Progenitor cell of endocrine pancreas (in vitro differentiated cells): ENCODE measurements at places on chromosomes 3 and 15.

DNA sequence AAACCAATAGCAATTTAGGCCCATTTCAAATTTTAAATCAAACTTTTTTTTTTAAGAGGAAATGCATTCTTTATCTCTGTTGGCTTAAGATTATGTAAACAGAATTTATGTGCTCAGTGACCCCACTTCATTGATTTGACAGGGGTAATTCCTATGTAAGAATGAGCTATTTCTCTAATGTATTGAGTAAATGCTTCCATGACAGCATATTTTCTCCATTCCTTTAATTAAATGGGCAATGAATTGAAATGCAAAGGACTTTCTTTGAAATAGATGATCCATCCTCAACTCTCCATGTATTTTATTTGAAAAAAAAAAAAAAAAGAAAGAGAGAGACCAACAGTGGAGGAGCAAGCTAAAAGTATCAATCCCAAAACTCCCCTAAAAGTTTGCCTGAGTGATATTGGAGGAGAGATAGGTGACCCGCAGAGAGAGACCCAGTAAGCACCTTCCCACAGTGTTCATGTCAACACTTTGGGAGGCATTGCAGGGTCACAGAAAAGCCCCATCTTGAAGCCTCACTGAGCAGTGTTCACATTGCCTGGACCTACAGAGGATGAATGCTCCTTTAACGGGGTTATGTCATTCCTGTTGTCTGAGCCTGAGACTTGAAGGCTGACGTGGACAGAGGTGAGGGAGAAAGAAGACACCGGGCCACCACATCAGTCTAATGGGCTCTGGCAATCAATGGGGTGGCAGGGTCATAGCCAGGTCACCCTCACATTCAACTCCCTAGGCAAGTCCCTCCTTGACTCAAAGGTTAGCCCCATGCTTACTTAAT is 176.0 kb downstream of the SHOX2 start:
- no peak for DNase-seq

DNA sequence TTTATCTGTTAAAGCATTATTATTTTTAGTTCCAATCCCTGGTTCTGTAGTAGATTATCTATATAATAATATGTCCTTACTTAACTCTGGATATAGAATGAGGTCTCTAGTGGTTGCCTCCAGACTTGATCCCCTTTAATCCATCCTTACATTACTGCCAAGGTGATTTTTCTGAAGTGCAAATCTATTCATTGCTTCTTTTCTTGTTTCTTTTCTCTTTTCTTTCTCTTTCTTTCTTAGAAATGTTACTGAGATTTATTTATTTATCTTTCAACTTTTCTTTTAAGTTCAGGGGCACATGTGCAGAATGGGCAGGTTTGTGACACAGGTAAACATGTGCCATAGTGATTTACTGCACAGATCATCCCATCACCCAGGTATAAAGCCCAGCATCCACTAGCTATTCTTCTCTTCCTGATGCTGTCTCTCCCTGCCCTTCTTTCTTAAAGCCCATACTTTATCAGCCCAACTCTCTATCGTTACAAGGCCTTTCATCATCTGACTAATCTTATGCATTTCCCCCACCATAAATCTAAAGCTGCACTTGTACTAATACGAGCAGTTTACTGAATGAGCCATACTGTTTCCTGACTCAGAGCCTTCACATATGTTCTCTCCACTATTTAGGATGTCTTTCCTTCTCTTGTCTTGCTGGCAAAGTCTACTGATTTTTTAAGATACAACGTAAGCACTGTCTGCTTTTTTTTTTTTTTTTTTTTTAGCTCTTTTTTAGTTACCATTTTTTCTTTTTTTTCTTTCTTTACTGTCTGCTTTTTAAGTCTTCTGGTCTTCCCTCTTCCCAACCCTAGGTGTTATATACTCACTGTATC is 4.6 kb downstream of the GLCE start:
- no peak for DNase-seq

- DNase-seq: no peak
Measured at GRCh38 chr15:52658955-52659354, 20.2 kb downstream of the ATOSA start.

GRCh38 chr3:50466177-50466576 is 37.3 kb downstream of the CACNA2D2 start:
- DNase-seq: no peak

DNA sequence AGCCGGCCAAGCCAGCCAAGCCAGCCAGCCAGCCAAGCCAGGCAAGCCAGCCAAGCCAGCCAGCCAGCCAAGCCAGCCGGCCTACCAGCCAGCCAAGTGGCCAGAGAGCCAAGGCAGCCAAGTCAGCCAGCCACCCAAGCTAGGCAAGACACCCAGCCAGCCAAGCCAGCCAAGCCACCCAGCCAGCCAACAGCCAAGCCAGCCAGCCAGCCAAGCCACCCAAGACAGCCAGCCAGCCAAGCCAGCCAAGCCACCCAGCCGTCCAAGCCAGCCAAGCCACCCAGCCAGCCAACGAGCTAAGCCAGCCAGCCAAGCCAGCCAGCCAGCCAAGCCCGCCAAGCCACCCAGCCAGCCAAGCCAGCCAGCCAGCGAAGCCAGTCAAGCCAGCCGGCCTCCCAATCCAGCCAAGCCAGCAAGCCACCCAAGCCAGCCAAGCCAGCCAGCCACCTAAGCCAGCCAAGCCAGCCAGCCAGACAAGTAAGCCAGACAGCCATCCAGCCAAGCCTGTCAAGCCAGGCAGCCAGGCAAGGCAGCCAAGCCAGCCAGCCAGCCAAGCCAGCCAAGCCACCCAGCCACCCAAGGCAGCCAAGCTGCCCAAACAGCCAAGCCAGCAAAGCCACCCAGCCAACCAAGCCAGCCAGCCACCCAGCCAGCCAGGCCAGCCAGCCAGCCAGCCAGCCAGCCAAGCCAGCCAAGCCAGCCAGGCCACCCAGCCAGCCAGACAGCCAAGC is 200.5 kb downstream of the GOLGA6L6 start:
- DNase-seq: peak; percentile 87

DNA sequence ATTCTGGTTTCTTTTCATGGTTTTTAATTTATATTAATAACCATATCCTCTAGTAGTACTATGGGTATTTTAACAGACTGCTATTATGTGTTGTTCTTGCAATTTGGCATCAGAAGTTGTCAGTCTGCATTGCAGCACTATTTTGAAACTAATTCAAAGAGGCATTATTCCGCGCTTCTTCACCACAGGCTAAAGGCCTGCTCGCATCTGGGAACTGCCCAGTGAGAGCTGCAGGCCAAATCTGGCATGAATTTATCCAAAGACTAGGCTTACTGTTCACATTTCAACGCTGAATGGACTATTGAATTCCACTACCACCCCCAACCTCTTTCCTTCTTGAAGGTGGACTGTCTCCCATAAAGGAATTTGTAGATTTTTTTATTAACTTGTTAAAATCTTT is 310.4 kb upstream of the NR2F2 start:
- DNase-seq: no peak

- peak; percentile 9 for DNase-seq
Measured at GRCh38 chr3:48088056-48088748, 72.0 kb upstream of the MAP4 start.

DNA sequence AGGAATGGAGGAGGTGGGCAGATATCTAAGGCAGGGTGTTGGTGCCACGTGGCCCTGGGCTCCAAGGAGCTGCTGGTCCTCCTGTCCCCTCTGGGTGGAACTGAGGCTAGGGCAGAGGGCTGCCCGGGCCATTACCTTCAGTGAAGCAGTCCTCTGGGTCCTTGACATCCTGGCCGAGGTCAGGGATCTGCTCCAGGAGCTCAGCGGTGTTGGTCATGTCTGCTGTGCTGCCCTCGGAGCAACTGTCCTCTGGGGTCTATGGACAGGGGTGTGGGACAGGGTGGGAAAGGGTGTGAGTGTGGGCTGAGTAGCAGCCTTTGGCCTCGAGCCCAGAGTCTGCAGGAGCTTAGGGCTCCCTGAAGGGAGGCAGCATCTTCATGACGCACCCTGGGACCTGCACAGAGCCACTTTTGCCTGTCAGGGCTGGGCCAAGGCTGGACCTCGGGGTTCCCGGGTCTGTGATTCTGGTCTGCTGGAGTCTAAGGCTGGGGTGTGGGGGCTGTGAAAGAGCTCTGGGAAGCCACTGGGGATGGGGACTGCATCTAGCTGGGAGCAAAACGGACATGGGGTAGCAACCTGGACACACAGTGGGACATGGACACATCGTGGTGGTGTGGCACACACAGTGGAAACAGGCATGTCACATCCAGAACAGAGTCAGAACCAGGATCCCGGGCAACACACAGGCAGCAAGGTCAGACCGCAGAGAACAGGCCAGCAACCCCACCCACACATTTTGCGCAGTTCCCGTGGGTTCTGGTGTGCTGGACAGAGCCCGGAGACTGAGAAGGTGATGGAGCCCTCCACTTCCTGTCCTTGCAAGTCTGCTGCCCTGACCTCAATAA is 72.7 kb downstream of the SCN5A start:
- DNase-seq: peak; percentile 2

DNA sequence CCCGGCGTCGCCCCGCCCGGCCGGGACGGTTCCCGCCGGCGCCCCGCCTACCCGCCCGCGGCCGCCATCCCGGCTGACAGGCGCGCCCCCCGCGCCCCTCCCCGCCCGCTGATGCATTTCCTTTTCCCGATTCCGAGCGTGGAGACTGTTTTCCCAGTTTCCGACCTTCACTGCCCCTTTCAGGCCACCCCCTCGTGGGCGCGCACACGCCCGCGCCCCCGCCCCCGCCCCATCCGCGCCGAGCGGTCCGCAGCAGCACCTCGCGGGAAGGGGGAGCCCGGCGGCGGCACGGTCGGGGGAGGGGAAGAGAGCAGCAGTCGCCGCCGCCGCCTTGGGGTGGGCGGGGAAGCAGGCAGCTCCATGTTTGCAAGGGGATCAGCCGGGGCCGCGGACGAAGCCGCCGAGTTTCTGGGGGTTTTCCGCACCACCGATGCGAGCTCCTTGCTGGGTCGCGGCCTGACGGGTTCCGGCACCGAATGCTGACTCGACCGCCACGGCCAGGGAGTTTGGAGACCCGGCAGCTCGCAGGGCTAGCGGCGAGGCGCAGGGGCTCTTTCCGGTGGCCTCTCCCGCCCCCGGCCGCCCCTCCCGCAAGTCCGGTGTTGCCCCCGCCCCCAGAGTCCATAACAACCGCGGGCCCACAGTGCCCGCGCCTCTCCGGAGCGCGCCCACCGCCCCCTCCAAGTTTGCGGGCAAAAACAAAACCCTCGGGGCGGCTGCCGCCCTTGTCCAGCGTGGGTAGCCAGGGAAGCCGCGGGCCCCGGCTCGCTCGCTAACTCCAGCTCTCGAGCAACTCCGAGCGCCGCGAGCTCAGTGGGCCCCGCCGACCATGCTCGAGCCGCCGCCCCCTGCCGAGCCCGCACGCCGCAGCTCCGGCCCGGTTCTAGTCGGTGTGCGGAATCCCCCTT is 3.2 kb upstream of the SIN3A start:
- peak; percentile 57 for DNase-seq

- no peak for DNase-seq
Measured at GRCh38 chr3:87793337-87793877, 265.4 kb downstream of the CGGBP1 start.

GRCh38 chr3:141373232-141373631 is 4.9 kb downstream of the ZBTB38 start:
- DNase-seq: no peak

DNA sequence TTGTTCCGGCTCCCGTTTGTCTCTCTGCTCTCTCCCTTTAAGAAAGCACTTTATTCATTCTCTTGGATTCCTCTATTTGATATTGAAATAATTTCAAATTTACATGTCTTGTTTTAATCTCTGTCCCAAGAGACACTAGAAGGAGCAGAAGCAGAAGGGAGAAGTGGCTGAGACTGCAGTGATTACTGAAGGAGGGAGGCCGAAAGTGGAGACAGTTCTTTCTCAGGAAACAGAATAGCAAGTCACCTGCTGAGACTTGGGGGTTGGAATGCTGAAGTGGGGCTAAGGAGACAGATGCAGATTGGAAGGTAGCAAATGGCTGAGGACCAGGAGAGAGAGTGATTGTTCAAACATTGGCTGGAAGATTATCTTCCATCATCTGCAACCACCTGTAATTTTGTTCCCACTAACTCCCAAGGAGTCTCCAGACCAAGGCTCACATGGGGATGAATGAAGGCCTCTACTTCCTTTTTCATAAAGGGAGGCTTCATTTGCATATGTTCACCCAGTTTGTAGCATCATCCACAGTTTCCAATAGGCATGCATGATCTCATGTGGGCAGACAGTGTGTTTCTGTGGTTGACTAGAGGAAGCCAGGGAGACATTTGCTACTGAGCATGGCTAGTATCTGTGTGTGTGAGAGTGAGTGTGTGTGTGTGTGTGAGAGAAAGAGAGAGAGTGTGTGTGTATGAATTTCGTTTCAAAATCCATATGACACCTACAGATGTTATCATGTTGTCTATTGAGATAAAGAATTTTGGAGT is 24.0 kb downstream of the LTF start:
- no peak for DNase-seq

- DNase-seq: no peak
Measured at GRCh38 chr15:57949374-57949943, 116.1 kb downstream of the ALDH1A2 start.

DNA sequence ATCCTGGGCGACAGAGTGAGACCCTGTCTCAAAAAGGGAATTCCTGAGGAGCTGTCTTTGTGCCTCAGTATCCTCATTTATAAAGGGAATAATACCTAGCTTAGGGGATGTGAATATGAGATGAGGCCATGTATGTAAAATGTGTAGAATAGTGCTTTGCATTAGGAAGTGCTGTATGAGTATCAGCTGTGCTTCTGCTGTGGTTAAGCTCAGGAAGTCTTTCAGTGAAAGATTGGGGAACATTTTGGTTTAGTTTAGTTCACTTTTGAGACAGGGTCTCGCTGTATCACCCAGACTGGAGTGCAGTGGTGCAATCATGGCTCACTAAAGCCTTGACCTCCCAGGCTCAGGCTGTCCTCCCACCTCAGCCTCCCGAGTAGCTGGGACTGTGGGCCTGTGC is 10.6 kb downstream of the THUMPD3 start:
- DNase-seq: no peak

- DNase-seq: no peak
Measured at GRCh38 chr3:62582495-62583172, 209.3 kb upstream of the FEZF2 start.

GRCh38 chr15:39013262-39013661 is 448.6 kb upstream of the RASGRP1 start:
- no peak for DNase-seq
